ENCODE measurements at places on chromosomes 3 and 15.

- no peak for DNase-seq
These were observed 122.2 kb upstream of the C2CD4B start for GRCh38 chr15:62287066-62287857.

DNA sequence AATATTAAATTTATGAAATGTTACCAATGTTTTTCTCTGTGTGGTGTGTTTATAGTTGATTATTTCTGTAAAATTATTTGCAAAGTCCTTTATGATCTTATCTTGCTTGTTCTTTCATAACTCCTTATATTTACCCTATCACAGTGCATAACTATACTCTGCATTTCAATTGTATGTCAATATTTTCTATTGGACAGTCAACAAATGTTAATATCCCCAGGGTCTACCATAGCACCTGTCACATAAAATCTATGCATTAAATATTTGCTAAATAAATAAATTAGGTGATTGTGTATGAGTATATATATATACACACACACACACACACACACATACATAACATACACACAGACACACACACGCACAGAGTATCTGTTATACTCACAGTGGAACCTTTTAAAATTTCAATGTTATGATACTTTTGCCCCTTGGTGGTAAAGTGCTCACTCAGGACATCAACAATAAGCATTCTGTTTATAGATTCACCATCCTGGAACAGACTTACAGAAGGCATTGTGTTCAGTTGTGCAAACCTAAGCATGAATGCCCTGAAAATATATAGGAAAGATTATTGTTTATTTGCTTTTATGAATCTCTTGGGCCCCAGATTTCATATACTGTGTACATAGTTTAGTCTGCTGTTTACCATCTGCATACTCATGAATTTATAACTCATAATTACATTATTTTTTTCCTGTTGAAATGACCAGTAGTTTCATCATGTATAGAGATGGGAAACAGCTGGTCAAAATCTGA, 443.7 kb downstream of the EPHA6 start:
- DNase-seq, result no peak

- DNase-seq, result no peak
These were observed 125.0 kb upstream of the SMAD3 start for GRCh38 chr15:66940368-66940767.

DNA sequence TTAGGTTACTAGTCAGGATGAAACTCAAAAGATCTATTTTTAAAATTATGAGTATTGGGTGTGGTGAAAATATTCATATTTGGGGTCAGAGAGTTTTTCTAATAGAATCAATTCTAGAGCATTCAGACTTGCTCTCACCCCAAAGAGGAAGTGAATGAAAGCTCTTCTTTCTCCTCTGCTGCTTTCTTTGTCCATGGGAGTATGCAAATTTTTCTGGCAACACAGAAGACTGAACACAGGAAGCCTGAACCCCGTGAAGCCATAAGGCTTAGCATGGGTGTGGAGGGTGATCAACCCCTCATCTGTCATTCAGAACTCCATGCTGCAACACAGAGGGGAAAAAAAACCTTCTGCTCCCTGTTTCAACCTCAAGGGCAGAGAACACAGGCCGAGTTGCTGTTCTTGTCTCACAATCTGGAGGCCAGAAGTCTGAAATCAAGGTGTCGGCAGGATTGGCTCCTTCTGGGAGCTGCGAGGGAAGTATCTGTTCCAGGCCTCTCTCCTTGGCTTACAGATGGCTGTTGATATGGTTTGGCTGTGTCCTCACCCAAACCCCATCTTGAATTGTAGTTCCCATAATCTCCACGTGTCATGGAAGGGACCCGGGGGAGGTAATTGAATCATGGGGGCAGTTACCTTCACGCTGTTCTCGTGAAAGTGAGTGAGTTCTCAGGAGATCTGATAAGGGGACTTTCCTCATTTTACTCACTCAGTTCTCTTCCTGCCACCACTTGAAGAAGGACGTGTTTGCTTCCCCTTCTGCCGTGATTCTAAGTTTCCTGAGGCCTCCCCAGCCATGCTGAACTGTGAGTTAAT, 33.7 kb upstream of the CD47 start:
- peak; percentile 14 for DNase-seq

DNA sequence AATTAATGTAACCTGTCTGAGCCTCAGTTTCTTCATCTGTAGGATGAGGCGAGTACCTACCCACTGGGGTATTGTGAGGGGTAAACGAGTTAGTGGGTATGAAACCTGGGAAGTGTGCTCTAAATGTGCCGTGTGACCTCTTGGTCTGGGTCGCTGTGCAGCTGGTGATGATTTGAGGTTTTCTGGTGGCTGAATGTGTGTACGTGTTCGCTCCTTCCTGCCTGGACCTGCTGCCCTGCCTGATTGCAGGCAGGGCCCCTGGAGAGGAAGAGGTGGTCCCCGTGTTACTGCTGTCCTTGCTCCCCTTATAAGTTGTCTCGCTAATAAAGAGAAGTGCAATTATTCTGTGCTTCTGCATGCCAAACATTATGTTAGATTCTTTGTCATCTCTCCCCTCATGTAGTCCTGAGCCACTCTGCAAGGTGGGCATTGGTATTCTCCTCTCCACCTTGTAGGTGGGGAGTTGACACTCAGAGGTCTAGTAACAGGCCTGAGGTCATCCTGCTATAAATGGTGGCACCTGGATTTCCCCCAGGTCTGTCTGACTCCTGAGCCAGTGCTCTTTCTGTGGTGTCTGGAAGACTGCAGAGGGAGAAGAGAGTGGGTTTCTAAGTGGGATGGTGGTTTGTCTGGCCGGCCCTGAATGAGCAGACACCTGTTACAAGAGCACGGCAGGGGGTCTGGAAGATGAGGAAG, 15.7 kb downstream of the PDIA5 start:
- no peak for DNase-seq

GRCh38 chr3:10471054-10471688, 34.2 kb downstream of the ATP2B2 start:
- DNase-seq, result no peak

All from stimulated activated CD8-positive, alpha-beta memory T cell treated with anti-CD3 and anti-CD28 coated beads, Interleukin-15, amount 100 ng/mL, for 24 hours (primary cell).